HCEC 1CT (cell line): ENCODE measurements at places on chromosomes 4 and X.

- no peak for DNase-seq
Observed at GRCh38 chrX:2159393-2159792, 341.4 kb downstream of the DHRSX start.

GRCh38 chr4:145492376-145492775 lies 10.7 kb downstream of the SMAD1 start:
- DNase-seq = no peak

GRCh38 chr4:182246401-182247205 lies 3.4 kb downstream of the TENM3 start:
- no peak for DNase-seq

- DNase-seq = no peak
Observed at GRCh38 chr4:136803433-136803832, 728.9 kb downstream of the PCDH18 start.

- DNase-seq = no peak
Observed at GRCh38 chr4:99564921-99565320, 1.1 kb upstream of the TRMT10A start.

GRCh38 chrX:63963095-63963784 lies 178.2 kb upstream of the ARHGEF9 start:
- DNase-seq = no peak

DNA sequence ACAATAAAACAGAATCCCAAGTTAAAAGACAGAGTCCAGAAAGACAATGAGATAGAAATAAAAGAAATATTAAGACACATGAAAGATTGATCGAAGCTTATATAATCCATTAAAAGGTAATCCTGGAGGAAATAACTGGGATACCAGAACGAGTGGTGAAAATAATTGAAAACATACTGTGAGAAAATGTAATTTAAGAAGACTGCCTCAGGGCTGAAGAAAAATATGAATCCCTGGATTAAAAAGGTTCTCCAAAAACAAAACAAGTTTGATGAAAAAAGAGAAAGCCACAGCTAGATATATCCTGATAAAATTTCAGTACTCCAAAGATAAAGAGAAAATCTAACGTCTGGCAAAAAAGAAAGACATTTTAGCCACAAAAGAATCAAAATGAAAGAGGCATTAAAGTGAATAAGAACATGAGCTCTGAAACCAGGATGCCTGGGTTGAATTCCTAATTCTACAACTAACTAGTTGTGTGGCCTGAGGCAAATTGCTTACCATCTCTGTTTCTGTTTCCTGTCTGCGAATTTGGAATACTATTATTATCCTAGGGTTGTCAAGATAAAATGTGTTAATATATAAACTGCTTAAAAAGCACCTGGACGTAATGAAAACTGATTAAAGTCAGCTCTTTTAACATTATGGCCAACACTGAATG lies 5.5 kb downstream of the DDX60L start:
- DNase-seq = no peak

DNA sequence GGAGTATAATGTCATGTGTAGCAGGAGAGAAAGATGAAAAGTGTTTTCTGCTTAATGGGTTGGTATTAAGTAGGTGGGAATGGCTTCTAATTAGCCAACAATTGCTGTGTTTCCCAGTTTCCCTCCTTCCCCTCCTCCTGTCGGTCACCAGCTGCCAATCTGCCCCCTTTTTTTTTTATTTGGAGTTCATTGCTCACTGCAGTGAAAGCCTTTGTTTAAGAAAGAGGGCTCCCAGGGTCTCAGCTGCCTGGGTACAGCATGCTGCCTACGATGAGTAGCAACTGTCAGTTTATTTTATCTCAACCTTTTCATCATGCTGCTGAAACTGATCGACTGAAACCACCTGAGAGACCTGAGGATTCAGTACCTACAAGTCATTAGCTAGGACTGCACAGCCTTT lies 149.0 kb downstream of the POU4F2 start:
- no peak for DNase-seq

- DNase-seq = no peak
Observed at GRCh38 chrX:28550331-28550872, 36.8 kb upstream of the IL1RAPL1 start.

DNA sequence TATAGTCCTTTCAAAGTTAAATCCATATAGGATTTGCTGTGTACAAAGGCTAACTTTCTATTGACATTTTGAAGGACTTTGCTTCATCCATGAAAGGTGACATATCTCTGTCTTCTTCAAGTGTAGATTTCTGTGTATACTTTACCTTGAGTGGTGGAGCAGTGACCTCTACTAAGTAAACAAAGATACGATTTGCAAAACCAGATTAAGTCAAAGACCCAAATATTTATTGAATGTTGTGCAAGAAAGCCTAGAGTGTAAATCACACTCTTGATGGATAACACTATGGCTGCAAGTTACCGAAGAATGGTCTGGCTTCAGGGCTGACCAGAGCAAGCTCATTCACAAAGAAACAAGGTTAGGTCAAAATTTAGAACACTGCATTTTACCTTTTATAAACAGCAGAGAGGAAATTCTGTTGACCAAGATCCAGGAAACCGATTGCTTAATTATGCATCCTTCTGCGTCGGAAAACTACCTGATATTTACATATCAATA lies 5.4 kb upstream of the FGG start:
- no peak for DNase-seq

DNA sequence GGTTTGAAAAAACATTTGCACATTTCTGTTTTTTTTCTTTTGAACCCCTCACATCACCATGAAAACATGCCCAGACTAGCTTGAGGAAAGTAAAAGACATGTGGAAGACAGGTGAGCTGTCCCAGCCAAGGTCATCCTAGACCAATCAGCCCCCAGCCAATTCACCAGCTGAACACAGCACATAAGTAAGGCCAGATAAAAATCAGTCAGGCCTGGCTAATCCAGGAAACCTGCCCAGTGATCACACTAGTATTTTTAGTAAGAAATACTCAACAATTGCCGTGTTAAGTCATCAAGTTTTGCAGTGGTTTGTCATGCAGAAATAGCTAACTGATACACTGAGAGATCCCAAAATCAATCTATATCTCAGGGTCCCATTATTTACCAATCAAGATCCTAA lies 4.4 kb upstream of the SMR3A start:
- DNase-seq = no peak

DNA sequence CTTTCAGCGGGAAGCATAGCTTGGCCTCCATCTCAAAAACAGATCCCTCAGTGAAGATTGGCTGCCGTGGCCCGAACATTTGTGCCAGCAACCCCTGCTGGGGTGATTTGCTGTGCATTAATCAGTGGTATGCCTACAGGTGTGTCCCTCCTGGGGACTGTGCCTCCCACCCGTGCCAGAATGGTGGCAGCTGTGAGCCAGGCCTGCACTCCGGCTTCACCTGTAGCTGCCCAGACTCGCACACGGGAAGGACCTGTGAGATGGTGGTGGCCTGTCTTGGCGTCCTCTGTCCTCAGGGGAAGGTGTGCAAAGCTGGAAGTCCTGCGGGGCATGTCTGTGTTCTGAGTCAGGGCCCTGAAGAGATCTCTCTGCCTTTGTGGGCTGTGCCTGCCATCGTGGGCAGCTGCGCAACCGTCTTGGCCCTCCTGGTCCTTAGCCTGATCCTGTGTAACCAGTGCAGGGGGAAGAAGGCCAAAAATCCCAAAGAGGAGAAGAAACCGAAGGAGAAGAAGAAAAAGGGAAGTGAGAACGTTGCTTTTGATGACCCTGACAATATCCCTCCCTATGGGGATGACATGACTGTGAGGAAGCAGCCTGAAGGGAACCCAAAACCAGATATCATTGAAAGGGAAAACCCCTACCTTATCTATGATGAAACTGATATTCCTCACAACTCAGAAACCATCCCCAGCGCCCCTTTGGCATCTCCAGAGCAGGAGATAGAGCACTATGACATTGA lies 175.4 kb downstream of the FAT4 start:
- DNase-seq = no peak

DNA sequence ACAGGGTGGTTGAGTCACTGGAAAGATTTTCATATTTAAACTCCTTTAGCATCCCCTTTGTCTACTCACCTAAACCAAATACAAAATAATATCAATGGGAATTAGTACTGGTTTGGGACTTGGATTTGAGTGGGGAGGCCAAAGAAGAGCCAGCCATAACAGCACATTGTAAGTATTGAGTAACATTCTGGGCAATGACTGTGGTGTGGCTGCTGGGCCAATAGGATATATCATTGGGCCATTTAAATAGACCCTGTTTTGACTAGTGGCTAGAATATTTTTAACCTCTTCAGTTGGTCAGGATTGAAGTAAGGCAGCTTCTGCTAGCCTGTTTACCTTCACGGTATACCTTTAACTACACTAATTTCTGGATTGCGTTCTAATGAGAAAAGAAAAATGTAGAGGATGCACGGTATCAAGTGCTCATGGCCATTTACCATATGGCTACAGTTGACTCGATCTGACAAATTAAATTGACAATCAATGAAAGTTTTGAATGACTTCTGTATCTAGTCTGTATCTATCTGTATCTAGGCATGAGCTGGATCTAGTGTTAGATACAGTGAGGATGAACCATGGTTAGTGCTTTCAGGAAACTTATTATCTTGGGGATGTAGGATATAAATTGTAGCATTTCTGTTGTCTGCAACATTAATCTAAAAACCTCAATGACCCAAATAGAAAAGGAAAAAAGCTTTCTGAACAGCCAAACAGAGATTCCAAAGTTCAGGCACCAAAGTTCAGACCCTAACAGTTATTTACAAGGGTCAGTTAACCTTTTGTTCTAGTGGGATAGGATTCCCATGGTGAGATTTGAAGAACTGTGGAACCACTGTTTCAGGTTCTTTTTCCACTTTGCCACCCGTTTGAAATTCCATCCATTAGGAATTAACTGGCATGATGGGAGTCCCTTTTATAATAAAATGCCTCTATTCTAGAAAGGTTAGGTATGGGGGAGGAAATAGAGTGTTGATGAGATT lies 6.8 kb upstream of the ALB start:
- DNase-seq = no peak

- no peak for DNase-seq
Observed at GRCh38 chr4:18113710-18114331, 92.3 kb upstream of the LCORL start.

DNA sequence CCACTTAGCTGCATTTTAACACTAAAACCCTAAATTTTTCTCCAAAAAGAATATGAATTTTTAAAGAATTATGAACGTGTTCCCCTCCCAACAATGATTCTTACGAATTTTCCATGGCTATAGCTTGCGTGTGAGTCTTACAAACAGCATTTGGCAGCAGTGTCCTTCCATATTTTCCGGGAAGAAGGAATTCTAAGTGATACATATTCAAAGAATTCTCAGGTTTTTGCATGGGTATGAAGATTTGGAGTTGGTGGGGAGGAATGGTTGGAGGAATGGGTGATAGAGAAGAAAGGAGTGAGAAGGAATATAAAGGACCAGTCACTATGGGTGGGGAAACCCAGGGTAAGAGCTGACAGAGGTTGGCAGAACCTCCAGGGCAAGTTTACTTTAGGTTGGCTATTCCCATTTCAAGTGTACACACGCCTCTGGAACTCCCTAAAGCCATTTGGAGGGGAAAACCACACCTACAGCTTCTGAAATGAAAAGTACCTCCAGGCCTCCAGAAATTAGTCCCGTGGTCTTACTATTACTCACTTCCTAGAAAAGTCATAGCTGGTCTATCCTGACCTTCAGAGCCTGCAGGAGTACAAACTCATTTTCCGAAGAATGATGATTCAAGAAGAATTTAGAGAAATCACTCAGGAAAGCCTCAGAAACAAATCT lies 420.8 kb upstream of the DIPK2B start:
- peak; percentile 93 for DNase-seq

DNA sequence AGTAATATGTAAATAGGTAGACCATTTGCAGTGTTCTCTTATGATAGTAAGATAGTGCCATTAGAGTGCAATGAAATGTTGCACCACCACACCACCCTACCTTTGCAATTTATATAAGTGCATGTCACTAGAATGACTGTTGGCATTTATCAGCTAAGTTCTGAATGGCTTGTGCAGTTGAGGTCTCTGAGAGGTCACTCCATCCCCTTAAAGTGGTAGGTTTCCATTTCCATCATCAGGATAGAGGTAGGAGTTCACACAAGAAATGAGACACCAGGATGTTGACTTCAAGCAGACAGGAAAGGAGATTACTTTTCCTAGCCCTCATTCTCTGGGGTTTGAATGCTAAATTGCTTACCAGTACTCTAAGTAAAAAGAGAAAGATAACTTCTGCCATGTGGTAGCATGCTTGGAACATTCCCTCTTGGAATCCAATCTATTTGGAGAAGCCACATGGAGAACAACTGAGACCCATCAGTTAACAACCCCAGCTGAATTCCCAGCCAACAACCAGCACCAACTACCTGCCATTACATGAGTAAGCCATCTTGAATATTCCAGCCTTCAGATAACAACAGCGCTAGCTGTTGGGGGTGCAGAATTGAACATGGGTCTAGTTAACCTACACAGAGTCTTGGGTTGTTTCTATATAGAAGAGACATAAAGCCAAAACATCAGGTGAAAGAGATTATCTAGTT lies 6.7 kb upstream of the LRBA start:
- DNase-seq = no peak

GRCh38 chr4:124282301-124282898 lies 430.1 kb downstream of the ANKRD50 start:
- DNase-seq = no peak

GRCh38 chrX:122583551-122583950 lies 600.5 kb upstream of the GRIA3 start:
- DNase-seq = no peak

- DNase-seq = no peak
Observed at GRCh38 chr4:62622089-62622488, 1422.0 kb downstream of the ADGRL3 start.

- peak; percentile 68 for DNase-seq
Observed at GRCh38 chr4:120769227-120769626, 153.3 kb downstream of the PRDM5 start.

DNA sequence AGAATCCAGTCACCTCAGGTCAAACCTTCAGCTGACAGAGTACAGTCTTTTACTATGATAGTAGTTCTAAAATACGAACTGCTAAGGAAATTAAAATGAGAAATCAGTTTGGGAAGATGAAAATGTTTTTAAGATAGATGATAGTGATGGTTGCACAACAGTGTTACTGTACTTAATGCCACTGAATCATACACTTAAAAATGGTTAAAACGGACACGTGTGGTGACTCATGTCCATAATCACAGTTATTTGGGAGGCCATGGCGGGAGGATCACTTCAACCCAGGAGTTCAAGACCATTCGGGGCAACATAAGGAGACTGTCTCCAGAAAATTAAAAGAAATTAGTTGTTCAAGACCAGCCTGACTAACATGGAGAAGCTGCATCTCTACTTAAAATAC lies 41.4 kb downstream of the ABHD18 start:
- peak; percentile 68 for DNase-seq

GRCh38 chr4:59339631-59340030 lies 1860.5 kb upstream of the ADGRL3 start:
- no peak for DNase-seq

DNA sequence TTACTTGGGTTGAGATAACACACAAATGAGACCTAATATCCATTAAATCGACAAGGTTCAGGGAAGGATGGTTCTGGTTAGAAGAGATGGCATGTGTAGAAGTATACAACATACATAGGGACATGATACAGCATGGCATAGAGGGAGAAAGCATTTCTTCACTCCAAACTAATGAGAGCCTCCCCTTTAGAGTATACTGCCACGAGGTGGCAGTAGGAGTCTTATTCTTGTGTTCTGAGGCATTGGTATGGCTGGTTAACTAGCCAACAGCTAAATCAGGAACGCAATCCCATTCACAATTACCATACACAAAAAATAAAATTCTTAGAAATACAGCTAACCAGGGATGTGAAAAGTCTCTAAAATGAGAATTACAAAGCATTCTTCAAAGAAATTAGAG lies 29.1 kb upstream of the TRO start:
- peak; percentile 8 for DNase-seq

- no peak for DNase-seq
Observed at GRCh38 chrX:69290292-69290691, 125.0 kb upstream of the PJA1 start.
